ENCODE measurements at places on chromosomes 7 and 10.

DNA sequence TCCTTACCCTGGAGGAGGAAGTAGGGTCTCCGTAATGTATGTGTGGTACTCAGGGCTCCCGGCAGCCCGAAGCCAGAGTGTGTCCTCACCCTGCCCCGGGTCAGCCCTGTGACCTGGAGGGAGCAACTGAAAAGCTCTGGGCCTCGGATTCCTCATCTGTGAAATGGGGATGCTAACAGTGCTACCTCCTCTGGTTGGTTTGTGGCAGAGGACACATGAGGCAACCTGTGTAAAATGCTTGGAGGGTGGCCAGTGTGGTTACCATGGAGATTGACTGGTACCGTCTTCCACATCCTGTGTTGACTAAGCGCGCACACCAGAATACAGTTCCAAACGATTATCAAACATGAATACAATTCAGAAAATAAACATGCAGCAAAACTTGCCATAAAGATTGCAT lies 163.8 kb upstream of the KLF6 start:
- no peak for DNase-seq

GRCh38 chr7:90111-91063 lies 102.0 kb upstream of the FAM20C start:
- no peak for DNase-seq

DNA sequence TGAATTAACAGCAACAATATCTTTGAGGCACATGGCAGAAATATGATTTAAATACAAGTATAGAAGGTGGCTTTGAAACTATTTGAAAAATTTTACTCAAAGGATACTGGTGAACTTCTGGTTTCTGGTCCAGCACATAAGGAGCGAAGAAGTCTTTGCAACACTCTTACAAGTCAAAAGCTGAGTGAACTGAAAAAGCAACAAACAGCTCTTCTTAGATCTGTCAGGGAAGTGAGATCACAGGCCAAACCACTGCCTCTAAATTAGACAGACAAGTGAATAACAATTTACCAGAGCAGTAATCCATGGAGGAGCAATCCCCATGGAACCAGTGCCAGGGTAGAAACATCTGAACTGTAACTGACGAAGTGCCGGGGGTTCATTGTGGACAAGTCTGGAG lies 9.6 kb upstream of the VWC2 start:
- DNase-seq: no peak

- no peak for DNase-seq
These were observed 1.7 kb upstream of the TBATA start for GRCh38 chr10:70786799-70787415.

- DNase-seq: no peak
These were observed 588.5 kb downstream of the TNS3 start for GRCh38 chr7:46993396-46993795.

DNA sequence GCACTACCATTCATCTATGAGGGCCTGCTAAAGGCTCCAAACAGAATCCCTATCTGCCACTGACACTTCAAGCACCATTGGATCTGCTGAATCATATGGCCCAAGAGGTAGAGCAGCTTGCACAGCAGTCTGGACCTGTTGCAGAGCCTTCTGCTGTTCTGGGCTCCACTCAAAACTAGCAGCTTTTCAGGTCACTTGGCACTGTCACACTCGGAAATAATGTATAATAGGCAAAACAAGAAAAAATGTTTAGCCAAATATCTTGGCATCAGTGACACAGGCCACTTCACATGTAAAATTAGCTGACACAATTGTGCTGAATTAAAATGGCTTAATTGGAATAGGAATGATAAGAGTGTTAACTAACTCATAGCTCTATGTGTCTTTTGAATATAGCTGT lies 1182.9 kb upstream of the LRRTM3 start:
- no peak for DNase-seq

DNA sequence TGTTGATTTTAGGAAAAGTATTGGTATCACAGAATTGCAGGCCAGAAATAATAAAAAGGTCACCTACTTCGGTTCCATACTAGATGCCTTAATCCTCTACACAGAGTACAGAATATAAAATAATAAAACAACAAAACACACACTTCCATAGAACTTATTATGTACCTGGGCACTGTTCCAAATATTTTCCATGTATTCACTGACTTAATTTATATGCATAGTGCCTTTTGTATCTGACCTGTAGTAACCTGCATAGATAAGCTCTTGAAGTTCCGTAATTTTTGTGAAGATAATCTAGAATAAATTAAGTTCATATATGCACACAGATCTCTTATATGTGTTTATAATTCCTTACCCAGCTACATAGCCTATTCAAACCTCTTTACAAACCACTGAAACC lies 78.3 kb downstream of the RAPGEF5 start:
- no peak for DNase-seq

DNA sequence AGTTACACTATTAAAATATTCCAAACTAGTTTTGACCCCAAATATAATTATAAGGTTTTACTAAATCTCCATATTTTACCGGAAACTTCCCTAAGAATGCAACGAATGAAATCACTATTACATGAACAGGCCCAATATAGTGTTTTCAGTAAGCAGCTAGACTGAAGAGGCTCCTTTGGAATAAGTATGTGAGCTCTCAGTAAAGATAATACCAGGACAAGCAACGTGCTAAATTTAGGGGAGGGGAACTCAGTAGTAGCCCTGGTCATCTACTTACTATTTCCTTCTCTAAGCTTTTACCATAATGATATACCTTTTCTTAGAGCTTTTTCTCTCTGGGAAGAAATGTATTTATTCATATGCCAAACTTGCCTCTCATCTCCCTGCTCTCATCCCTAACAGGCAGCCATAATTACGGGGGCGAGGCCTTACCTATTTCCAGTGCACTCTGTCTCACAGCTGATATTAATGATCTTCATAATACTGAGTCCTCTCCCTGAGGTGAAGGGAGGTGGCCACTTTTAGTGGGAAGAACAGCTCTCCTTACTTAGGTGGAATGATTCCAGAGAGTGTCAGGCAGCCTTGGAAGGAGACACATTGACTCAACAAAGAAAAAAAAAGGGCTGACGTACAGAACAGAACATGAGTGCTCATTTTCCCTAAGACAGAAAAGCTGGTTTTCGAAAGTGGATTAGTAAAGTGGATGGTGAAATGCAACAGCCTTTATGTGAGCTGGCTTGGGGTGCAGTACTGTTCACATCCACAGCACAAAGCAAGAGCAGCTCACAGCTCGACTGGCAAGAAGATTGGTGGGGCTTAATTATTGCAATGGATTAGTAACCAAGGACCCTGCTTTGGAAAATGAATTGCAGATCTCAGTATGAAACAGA lies 165.4 kb downstream of the GLI3 start:
- DNase-seq: no peak

Measured in liver (tissue), 10 donors.